ENCODE measurements at places on chromosomes 12 and 14.

DNA sequence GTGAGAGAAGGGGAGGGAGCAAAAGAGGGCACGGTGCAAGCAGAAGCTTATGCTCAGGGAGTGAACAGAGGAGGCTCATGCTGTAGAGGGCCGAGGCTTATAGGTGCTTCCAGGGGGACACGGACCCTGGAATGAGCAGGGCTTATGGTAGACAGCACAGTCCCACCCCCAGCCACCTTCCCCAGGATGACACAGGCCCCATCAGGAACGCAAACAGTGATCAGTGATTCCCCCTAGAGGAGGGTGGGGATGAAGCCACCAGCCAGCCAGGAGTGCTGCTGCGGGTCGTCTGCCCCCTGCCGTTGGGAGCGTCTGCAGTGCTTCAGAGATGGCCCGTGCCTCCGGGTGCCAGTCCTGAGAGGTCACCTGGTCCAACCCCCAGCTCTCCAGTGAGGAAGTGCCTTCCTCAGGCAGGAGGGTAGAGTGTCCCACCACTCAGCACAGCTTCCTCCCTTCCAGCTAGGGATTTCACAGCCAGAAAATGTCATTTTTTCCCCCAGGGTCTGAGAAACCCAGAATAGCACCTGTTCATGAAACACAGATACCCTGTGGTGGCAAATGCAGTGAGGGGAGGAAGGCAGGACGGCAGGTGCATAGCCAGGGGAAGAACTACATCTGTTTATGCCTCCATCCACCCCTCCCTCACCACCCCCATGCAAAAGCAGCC is 60.7 kb downstream of the SLC6A12 start:
- DNase-seq: no peak

DNA sequence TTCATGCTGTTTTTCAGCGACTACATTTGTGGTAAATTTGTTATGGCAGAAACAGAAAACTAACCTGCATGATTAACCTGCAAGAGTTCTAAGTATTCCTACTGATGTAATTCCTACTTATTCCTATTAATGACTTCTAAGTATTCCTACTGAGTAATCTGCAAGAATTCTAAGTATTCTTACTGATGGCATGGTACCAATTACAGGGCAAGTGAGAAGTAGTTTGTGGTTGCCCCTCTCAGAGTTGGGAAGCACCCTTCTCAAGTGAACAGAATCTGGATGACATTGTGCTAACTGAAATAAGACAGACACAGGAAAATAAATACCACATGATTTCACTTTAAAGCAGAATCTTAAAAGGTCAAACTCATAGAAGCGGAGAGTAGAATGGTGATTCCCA is 100.9 kb upstream of the CPNE8 start:
- no peak for DNase-seq

DNA sequence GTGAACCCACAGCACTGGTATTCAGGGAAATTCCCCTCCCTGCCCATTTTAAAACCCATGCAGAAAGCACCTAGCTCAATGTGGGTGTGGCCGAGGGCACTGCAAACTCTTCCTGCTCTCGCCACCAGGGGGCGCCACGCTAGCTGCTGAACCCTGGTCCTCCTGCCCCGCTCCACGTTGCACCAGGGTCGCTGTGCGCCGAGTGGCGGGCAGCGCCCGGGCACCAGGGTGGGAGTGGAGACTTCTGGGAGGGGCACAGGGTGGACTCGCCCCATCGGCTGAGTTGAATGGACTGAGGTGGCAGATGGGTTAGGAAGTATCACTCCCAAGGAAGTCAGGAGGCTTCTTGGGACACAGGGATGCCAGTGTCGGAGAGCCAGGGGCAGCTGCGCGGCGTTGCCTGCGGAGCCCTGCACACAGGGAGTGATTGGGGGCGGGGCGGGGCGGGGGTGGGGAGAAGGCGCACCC is 48.1 kb upstream of the BCL11B start:
- peak; percentile 39 for DNase-seq

GRCh38 chr14:73662487-73662943 is 17.7 kb downstream of the DNAL1 start:
- DNase-seq: no peak

- DNase-seq: no peak
Measured at GRCh38 chr12:63224396-63224795, 73.4 kb upstream of the AVPR1A start.

- DNase-seq: no peak
Measured at GRCh38 chr12:123449856-123450255, 8.1 kb upstream of the SNRNP35 start.

GRCh38 chr14:26929361-26929760 is 331.5 kb upstream of the NOVA1 start:
- no peak for DNase-seq

GRCh38 chr12:1530592-1531152 is 63.7 kb downstream of the FBXL14 start:
- DNase-seq: no peak

- no peak for DNase-seq
Measured at GRCh38 chr12:13008741-13009380, 8.8 kb upstream of the HEBP1 start.

DNA sequence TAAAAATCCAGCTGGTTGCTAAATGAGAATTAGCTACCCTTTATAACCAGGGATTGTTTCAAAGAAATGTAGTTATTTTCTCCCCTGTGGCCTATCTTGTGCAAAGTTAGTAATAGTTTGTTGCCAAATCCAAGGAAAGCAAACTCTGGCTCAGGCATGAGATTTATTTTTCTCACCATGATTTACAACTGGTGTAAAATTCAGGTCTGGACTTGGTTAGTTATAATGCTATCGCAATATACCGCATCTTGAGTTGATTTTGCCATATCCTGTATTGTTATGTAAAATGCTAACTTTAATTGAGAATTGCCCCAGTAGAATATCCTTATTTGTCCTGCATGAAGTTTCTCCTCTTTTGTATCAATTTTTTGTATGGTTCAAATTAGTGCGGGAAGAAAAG is 135.5 kb downstream of the CRADD start:
- no peak for DNase-seq

DNA sequence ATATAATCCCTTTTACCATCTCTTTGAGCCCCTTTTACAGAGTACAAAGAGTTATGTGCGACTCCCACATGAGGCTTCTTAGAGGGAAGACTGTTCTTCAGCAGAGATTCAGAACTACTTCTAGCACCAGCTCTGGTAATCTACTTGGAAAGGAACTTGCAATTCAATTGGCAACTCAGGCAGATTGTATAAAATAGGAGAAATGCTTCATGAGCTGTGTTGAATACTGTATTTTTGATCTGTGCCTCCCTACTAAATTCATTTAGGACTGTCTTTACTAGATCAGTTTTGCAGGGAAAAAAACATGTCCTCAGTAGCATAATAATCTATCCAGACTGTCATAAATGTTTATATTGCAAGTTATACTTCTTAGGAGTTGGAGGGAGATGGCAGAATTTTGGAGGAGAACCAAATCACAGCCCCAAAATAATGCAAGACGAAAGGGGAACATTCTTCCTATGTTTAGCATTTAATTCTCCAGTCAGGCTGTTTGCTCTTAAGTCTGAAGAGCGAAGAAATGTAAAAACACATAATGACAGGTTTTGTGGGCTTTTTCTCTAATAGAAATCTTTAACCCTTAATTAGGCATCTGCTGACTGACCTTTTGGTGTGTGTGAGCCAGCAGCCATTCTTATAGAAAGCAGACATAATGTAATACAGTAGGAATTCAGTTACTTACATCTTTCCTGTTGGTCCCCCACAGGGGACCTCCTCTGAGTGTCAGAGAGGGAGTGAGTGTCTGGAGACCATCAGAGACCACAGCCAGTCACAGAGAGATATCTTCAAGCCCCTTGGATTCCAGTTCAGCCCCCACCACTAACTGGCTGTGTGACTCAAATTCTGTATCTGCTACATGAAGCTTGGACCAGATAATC is 3.9 kb downstream of the ANO4 start:
- no peak for DNase-seq

- DNase-seq: no peak
Measured at GRCh38 chr14:69154779-69155178, 1.9 kb upstream of the DCAF5 start.

DNA sequence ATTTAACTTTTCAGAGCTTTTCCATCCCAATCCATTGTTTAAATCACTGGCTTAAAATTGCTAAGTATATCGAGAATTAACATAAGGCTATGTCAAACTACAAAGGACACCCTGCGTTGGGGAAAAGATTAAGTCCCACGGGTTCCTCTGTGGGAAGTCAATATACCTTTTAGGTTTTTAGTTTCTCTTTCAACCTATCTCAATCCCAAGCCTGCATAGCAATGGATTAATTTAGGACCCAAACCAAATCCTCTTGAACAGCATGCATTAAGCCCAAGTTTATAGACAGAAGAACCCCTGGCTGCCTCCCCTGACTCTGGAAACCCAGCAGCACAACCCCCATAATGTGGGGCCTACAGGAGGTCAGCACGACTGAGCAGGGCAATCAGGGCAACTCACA is 6.3 kb downstream of the CDCA4 start:
- no peak for DNase-seq

- no peak for DNase-seq
Measured at GRCh38 chr14:69270795-69271708, 11.1 kb downstream of the GALNT16 start.

DNA sequence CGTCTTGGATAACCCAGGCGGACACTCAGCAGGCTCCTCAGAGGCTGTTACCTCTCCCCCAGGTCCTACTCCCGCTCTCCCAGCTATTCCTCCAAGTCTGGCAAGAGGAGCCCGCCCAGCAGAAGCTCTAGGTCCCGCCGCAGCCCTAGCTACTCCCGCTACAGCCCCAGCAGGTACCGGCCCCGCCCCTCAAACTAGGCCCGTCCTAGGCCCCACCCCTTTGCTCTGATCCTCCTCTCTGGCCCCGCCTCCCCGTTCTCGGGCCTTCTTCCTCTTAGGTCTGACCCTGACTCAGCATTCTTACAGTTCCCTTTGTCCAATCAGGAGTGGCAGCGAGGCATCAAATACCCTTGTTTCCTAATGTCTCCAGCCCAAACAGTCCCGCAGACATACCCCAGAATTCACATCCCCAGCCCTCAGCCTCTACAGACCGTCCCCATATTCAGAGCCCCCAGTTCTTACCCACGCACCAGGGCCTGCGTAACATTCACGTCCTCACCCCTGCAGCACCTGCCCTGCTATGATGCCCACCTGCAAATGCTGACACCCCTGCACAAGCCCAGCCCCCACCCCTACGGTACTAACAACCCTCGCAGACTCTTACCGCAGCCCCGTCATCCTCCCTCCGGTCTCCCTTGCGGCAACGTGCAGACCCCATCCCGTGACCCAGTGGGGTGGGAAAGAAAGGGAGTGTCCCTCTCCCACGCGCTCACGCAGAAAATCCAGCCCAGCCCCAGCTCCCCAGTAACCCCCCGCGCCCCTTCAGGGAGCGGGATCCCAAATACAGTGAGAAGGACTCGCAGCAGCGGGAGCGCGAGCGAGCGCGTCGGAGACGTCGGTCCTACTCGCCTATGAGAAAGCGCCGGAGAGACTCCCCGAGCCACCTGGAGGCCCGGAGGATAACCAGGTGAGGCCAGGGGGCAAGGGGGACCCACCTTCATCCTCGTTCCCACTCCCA is 25.0 kb upstream of the HSPB8 start:
- no peak for DNase-seq

GRCh38 chr12:67789266-67789665 is 140.7 kb downstream of the DYRK2 start:
- no peak for DNase-seq

DNA sequence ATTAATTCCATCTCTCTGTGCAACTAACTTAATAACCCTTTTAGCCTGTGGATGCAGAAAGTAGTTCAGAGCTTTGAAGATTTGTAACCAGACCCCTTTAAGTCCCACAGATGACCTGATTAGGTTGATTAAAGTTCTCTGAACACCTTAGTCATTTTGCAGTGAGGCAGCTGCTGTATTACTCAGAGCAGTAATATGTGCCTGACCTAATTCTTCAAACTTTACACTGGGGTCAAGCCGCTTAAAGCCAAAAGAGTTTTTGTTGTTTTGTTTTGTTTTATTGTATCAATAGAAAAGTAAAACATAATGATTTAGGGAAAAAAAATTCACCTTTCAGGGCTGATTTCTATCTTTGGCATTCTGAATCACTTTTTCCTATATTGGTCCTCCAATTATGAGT is 78.6 kb upstream of the PLEKHG7 start:
- no peak for DNase-seq

- DNase-seq: no peak
Measured at GRCh38 chr14:93912782-93913181, 14.4 kb upstream of the FAM181A start.

GRCh38 chr14:67335781-67336180 is 23.8 kb downstream of the ATP6V1D start:
- DNase-seq: no peak

DNA sequence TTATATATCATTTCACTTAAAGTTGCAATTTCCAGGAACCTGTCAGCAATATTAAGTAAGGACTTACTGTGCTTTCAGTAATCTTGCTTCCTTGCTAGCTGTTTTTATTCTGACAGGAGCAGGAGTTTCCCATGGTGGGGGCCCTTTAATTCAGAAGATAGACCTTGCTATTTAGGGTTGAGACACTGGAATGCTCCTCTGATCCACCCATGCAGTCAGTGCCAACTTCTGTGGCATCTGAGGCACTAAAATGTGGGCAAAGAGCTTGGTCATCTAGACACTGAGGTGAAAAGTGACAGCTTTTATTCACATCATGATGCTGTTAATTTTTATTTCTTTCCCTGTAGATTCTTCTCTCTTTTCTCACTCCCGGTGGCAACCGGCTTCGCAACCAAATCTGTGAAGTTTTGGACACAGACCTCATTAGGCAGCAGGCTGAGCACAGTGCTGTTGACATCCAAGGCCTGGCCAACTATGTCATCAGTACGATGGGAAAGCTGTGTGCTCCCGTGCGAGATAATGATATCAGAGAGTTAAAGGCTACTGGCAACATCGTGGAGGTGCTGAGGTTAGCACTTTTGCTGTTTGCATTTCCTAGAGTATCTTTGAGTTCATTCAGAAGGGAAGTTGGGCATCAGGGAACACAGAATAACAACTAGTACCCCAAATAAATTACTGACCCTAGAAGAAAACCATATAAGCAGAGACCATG is 18.8 kb downstream of the TCP11L2 start:
- DNase-seq: no peak
